Stimulated activated CD4-positive, alpha-beta T cell treated with anti-CD3 and anti-CD28 coated beads, Interleukin-2, amount 100 ng/mL, for 24 hours (primary cell): ENCODE measurements at places on chromosomes 11 and 22.

GRCh38 chr11:111845276-111846028 lies 25.9 kb downstream of the ALG9 start:
- no peak for DNase-seq

DNA sequence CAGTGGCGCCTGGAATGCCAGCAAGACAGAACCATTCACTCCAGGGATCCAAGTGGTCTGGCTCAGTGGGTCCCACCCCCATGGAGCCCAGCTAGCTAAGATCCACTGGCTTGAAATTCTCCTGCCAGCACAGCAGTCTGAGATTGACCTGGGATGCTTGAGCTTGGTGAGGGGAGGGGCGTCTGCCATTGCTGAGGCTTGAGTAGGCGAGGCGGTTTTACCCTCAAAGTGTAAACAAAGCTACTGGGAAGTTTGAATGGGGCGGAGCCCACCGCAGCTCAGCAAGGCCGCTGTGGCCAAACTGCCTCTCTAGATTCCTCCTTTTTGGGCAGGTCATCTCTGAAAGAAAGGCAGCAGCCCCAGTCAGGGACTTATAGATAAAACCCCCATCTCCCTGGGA lies 125.7 kb upstream of the DDI1 start:
- no peak for DNase-seq

GRCh38 chr11:69275178-69275577 lies 18.8 kb upstream of the MYEOV start:
- DNase-seq, result no peak

DNA sequence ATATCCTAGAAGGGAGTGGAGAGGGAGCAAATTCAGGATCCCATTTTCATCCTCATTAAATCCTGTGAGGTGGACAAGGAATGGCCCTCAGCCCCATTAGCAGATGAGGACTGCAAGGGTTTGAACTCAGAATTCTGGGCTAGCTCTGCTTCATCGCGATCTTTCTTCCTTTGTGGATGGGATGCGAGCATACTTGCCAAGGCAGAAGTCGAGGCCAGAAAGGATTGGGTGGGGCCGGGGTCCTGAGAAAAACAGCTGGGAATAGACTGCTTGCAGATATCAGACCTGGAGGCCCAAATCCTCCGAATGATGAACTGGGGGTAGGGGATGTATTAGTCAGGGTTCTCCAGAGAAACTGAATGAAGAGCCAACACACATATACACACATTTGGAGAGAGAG lies 179.0 kb downstream of the CHST1 start:
- DNase-seq, result no peak

DNA sequence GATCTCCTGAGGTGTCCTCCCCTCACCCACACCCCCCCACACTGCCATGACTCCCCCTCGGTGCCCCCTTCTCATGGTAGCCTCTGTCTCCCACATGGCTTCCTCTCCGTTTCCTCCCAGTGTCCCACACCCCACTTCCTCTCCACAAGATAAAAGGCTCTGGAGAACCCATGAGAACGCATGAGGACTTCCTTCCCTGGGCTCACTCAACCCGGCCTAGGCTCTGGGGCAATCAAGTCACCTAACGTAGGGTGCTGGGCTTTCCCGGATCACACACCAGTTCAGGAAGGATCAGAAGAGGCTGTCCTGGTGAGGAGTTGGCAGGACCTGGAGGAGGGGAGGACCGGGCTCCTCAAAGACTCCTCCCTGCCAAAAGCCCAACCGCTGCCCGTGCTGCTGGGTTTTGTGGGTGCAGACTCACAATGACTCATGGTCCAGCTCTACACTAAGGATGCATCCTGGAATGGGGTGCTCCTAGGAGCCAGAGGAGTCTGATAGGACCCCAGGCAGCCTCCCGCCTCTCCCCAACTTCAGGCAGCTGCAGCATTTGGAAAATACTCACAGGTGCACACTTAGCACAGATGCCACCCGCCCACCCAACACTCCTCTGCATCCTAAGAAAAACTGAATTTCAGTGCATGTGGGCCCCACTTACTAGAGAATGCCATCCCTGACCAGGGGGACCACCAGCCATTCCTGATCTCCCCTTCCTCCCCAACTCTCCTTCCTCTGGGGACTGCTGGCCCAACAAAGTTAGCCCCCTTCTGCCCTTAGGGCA lies 21.0 kb downstream of the SLC22A12 start:
- DNase-seq, result no peak

DNA sequence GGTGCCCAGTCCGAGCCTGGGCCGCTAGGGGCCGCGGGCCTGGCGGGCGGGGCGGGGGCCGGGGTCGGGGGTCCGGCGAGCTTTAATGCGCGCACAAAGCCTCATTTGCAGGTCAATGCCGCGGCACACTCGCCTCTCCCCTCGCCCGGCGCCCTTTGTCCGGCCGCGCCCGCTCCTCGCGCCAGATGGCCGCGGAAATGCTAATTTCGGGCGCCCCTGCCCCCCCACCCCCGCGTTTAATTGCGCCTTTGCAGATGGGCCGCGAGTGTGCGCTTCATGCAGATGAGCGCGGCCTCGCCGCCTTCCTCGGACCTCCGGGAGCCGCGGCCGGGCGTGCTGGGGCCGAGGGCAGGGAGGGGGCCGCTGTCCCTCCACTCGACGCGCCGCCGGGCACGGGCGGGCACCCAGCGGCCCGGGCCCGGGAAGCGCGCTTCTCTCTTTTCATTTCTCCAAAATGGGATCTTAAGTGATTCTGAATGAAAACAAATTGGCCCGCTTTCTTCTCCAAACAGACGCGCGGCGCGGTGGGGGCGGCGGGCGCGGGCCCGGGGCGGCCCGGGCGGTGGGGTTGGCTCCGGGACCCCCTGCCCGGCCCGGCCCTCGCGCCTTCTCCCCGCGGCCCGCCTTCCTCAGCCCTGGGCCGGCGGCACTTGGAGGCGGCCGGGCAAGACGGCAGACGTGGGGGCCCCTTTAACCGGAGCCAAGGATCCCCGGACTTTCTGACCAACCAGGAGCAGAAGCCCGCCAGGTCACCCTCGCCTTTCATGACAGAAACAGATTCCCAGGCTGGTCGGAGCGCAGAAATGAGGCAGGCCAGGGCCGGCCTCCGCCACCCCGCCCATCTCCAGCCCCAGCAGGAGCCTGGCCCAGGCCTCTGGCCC lies 22.9 kb downstream of the CDKN1C start:
- DNase-seq, result no peak
